Activated naive CD8-positive, alpha-beta T cell treated with anti-CD3 and anti-CD28 coated beads, Interleukin-2, amount 10 ng/mL, durations not matched to agents 7 days and 5 days (primary cell): ENCODE measurements at places on chromosomes 5 and 9.

- no peak for DNase-seq
Measured at GRCh38 chr5:126971455-126972031, 58.8 kb downstream of the MARCHF3 start.

DNA sequence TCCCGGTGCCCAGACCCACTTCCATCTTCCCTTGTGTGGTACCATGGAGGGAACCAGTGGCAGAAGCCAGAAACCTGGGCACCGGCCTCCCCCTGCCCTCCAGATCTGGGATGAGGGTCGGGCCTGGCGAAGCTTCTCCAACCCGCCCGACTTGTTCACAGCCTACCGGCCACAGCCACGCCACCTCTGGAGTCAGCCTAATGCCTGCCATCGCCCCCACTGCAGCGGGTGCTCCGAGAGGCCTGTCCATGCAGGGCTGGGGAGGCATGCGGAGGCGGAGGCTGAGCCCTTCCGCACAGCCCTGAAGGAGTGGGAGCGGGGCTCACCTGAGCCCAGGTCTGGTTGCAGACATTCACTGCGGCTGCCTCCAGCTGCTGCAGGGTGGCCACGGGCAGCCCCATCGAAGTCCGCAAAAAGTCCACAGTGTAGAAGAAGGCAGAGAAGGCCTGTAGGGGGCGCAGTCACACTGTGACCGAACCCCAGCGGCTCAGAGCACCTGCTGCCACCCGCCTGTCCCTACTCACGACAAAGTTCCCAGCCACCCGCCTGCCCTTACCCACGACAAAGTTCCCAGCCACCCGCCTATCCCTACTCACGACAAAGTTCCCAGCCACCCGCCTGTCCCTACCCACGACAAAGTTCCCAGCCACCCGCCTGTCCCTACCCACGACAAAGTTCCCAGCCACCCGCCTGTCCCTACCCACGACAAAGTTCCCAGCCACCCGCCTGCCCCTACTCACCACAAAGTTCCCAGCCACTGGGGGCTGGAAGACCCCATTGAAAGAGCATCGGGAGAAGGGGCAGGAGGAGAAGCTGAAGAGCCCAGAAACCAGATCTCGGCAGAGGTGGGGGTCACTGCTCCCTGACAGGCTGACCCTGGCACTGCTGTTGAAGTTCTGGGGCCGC, 3.8 kb upstream of the NPDC1 start:
- no peak for DNase-seq

GRCh38 chr9:137458194-137459151, 661 bp downstream of the NSMF start:
- DNase-seq = no peak

- DNase-seq = no peak
Measured at GRCh38 chr9:19989213-19989612, 200.4 kb upstream of the SLC24A2 start.

DNA sequence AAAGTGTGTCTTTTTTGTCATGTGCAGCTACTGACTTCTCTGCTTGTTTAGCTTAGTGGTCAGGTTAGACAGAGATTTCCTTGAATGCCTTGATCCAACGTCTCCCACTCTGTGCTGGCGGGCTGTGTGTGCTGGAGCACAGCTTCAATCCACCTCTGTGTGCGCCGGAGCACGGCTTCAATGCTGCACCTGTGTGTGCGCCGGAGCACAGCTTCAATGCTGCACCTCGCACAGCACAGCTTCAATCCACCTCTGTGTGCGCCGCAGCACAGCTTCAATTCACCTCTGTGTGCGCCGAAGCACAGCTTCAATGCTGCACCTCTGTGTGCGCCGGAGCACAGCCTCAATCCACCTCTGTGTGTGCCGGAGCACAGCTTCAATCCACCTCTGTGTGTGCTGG, 69.0 kb upstream of the PHYKPL start:
- no peak for DNase-seq

DNA sequence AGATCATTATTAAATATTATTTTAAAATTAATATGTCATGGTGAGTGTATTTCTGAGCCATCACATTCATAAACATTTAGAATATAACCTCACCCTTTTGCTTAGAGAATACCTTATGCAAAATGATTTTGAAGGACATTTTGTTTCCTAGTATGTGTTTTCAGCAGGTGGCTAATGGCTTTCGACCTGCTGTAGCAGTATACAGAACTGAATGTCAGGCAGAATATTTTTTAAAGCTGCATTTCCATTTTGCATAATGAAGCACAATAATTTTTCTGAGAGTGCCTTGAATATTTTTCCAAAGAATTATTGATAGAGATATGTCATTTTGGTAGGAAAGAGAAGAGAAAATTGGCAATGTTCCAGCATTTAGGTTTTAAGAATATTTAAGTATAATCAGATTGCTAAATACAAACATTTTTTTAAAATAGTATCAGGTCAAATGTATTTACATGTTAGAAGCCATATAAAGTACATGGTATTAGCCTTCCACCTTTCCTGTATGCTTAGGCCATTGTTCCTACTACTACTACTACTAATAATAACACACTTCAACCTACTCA, 42.3 kb downstream of the PAM start:
- no peak for DNase-seq
